ENCODE measurements at places on chromosomes 6 and 20.

DNA sequence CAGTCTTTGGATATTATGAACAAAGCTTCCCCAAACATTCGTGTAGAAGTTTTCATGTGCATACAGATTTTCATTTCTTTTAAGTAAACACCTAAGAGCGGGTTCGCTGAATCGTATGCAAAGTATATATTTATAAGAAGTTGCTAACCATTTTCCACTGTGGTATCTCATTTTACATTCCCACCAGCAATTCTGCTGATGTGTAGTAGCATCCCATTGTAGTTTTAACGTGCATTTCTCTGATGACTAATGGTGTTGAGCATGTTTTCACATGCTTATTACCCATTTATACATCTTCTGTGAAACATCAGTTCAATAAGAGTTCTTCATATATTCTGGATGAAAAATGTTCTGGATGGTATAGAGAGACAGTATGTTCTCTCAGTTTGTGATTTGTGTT lies 97.4 kb downstream of the IYD start:
- DNase-seq = no peak

GRCh38 chr6:123925350-123925749 lies 121.7 kb downstream of the NKAIN2 start:
- DNase-seq = peak; percentile 25

DNA sequence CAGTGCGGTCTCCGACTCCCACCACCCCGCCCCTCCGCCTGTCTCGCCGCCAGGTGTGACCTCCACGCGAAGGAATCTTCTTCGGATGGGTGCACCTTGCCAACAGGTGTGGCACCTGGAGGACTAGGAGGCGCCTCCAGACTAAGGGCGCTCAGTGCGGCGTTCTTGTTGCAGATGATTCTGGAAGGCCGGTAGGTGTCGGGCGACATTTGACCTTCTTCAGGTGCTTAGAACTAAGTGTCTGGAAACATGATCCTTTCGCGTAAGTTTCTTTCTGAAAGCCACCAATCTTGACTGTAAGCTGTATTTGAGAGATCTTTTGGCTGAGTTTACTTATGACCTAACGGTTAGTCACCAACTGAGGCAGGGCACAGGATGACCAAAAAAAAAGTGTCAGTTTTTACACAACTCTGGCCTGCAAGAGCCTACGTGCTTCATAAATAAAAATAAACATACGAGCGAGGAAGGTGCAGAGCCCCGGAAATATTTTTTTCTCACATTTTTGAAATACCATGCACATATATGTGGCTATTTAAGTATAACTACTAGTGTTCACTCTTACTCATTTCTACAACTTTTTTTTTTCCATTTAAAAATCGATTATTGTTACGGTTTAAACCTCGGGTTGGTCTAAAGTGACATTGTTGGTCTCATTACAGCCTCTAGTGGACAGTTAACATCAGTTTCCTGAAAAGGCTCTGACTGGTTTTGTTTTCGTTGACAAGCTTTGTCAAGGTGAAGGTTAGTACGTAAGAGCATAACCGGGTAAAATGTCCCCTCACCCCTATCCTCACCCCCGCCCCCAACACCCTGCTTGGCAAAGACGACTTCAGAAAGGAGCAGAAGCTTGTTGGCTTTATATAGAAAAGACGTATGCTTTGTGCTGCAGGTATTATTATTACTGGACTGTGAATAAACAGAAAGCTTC lies 1.6 kb upstream of the ATXN1 start:
- peak; percentile 68 for DNase-seq

DNA sequence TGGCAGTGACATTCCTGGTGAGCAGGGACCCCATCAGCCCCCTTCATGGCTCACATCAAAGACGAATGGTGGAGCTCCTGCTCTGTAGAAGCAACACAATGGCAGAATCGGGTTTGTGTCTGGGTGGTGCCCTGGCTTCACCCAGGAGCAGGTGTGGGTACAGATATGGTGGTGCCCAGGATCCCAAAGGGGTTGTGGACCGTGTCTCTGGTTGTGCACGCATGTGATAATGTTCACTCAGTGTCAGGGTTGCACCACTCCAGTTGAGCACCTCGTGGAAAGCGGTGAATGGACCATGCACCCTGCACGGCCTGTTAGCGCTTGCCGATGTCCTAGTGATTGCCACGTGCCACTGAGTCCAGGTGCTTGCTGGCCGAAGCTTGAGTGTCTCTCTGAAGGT lies 63.0 kb downstream of the IGF2R start:
- DNase-seq = no peak

- DNase-seq = no peak
These were observed 308.6 kb downstream of the TAF4 start for GRCh38 chr20:61756966-61757677.

DNA sequence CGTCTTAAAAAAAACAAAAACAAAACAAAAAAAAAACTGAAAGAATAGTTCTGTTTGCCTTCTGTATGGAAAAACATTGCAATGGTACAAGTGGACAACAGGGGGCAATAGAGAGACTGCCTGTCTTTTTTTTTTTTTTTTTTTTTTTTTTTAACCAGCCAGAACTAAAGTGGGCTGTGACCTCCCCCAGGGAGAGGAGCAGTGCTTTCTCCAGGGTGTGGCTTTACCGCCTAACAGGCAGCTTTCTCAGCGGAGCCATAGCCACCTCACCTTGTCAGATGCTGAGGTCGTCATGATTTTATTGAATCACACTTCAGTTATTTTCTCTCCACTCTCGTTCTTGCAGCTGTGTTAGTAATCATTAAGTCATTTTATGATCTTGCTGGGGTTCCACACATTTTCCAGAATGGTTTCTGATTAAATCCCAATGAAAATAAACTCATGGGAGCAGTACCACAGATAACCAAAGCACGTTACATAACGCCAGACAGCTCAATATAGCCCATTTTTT lies 78.4 kb downstream of the GMPR start:
- DNase-seq = peak; percentile 53

DNA sequence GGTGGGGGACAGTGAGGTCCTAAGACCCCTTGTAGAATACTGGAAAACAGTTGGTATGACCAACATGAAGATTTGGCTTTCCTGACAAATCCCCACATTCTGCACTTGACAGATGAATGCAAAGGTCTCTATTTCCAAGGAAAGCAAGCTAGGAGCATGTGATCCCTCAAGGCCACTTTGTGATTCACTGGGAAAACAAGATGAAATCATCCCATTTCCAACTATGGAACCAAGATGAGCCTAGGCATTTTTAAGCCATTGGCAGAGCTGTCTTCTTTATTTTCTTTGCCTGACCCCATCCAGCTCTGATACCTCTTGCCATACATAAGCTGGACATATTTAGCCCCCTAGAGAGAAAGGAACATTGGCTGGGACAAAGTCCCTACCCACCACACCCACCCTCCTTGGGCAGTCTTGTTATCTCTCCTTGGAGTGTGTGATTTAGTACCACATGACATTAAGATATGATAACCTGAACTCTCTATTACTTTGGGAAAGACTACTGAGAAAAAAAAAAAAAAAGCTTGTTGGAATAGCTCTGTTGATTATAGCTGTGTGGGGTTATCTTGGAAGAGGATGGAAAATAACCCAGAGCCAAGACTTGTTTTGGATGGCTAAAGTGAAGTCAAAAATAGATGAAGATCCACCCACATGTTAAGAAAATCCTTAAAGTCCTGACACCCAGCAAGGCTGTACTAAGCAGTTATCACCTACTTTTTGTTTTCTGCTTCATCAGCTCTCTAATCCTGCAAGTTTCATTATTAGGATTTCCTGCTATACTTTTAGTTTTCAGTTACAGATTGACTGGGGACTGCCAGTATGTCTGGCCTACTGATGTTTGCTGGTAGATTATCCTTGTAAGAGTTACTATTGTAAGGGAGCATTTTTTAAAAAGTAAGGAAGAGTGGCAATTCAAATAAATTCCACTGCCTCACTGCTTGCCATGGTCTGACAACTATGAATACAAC lies 90.1 kb upstream of the PREP start:
- DNase-seq = peak; percentile 53

DNA sequence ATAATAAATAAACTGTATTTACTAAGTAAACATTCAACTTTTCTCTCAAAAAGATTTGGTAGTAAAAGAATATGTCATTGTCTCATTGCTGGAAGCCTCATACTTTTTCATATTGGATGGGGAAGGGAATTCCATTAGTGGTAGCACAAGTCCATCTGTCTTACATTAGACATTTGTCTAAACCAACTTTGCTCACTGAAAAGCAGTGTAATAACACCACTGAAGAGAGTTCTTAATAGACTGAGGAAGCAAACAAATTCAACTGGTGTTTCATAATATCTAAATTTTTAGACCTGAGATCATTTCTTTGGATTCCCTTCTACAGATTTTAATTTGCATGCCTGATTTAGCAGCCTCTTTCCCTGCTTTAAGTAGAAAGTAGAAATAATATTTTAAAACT lies 62.7 kb downstream of the PLCB1 start:
- DNase-seq = no peak

- peak; percentile 82 for DNase-seq
These were observed at the start of gene SIRT5 for GRCh38 chr6:13574571-13575376. Gene SIRT5, plus strand, starts transcription at chr6:13574601. Its CDS starts 9,510 bp downstream, at chr6:13584111.

DNA sequence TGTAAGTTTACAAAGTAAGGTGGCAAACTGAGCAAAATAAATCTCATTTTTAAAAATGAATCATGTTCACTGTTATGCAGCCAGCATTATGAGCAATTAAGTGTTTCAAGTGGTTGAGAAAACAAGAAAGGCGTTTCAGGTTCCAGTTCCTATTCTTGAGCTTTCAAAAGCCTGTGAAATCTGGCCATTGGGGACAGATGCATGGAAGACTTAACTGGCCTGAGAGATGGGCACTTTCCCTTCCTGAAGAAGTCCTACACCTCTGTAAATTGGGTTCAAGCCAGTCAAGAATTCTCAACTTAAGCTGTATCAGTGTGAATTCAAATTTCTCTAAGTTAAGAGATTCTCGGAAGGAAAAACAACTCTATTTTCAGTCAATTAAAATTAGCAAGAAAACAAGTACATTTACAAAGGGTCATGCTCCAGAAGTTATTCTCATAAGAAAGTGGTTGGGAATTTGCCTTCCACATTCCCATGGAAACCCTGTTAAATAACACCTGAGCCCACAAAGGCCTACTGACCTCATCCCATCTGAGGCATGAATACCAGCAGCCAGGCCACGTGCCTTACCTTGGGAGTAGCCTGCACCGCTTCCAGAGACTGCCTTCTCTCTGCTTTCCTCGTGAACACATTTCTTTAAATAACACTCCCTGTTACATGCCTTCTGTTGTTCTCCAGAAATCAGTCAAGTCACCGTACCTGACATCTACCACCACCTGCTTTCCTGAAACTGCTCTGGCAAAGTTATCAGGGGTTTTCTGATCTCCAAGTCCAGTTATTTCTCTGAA lies 19.4 kb downstream of the MAP3K5 start:
- peak; percentile 45 for DNase-seq

GRCh38 chr6:100342830-100343229 lies 121.9 kb downstream of the SIM1 start:
- DNase-seq = no peak

DNA sequence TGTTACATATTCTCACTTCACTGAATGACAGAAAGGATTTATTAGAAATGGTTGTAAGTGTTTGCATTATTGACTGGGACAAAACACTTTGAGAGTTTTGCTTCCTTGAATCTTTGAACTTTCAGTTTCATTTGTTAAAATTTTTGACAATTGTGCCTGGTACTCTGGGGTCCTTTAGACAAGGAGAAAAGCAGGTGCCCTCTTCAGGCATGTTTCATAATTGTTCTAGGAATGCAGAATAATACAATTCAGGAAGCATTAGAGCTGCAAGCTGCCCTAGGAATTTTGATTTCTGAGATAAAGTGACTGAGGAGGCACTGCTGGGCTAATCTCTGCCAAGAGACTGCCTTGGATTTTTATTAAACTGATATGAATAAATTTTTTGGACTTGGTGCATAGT lies 49.7 kb downstream of the TOP1 start:
- DNase-seq = no peak

DNA sequence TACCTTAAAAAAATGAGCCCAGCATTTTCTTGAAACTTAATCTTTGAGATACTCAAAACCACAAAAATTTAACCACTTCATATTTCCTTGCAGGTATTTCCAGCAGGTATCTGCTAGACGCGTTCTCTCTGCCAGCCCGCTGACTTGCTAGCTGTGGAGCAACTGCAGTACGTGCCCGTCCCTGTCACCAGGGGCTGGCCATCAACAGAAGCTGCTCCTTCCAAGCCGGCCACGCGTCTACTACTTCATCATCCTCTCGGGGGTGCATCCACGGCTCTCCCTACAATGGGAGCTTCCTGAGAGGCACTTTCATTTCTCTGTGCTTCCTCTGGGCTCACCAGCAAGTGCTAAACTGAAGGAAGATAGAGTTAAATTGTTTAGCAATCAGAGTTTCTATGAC lies 132.4 kb downstream of the DTNBP1 start:
- no peak for DNase-seq

DNA sequence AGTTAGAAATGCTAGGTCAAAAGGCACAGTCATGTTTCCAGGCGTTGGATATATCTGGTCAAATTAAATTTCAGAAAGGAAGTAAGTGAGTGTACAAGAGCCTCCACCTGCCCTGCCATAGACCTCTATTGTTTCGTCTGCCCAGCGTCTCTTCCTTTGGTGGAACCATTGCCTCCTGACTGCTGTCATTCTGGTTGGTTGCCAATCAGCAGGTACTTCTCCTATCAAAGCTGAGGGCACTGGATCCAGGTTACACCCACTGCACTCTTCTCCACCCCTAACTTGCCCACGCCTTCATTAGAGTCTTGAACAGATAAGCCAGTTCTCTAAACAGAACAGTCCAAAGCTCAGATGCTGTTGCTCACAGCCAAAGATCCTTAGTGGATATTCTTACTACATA lies 2.6 kb upstream of the WFDC5 start:
- DNase-seq = no peak

GRCh38 chr20:40945189-40945588 lies 83.4 kb upstream of the TOP1 start:
- DNase-seq = no peak

GRCh38 chr6:148990403-148990802 lies 243.6 kb downstream of the UST start:
- DNase-seq = no peak

DNA sequence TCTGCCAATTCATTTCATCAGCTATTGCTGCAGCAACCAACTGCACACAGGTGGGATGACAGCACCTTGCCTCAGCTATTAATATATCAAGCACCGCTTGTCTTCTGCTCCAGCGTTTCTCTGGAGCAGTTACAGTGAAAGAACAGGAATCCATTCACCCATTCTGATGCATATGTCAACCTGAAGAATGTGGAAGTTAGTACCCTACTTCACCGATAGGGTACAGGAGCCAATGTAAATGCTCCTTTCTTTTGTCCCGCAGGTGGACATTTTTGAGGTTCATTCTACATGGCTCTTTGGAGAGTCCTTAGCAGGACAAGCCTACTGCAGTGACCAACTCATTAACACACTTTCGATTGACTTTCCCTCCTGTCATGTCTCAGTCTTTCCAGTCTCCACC lies 139.9 kb upstream of the PRND start:
- DNase-seq = no peak
